Sciatic nerve (tissue), 2 donors: ENCODE measurements at places on chromosomes 4 and X. TPM values are rescaled to one million over a fixed set of nuclear protein-coding genes. Genes with fewer than 3 reads are reported as not detected.

DNA sequence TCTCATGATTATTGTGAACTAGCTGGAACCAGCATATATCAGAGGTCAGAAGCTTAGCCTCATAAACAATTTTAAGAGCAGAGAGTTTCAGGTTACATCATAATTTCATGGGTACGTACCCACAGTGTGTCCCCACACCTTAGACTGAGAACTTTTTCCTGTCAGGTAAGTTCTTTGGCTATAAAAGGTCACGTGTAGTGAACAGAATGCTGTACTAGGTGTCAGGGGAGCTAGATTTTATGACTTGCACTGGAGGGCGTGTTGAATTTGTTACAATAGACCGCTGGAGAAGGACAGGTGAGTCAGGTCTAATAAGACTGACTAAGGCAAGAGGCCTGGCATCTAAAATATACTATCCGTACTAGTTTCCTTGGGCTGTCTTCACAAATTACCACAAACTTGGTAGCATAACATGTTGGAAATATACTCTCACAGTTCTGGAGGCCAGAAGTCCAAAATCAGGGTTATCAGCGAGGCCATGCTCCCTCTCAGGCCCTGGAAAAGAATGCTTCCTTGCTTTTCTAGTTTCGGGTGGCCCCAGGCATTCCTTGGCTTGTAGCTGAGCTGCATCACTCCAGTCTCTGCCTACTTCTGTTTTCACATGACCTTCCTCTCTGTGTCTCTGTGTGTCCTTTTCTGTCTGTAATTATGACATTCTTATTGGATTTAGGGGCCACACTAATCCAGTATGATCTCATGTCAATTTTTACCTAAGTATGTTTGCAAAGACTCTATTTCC, 512.0 kb upstream of the NR3C2 start:
- DNase-seq, result no peak

The GTPBP6 gene
- 43.1 TPM for total RNA-seq

DNA sequence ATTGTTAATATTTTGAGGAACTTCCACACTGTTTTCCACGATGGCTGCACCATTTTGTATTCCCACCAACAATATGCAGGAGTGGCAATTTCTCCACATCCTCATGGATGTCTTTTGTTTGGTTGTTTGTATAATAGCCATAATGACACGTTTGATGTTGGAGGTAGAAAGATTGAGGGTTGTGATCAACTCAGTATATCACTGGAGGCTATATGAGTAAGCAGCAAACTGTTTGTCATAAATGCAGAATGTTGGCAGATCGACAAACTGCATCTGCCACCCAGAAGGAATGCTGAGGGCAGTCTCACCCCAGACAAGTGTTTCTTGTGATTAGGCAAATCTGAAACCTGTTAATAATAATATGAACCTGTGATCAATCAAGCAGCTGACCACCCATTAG, 243.9 kb upstream of the WDFY3 start:
- DNase-seq, result no peak

- no peak for DNase-seq
Measured at GRCh38 chr4:140281828-140282552, 91.5 kb upstream of the SCOC start.

DNA sequence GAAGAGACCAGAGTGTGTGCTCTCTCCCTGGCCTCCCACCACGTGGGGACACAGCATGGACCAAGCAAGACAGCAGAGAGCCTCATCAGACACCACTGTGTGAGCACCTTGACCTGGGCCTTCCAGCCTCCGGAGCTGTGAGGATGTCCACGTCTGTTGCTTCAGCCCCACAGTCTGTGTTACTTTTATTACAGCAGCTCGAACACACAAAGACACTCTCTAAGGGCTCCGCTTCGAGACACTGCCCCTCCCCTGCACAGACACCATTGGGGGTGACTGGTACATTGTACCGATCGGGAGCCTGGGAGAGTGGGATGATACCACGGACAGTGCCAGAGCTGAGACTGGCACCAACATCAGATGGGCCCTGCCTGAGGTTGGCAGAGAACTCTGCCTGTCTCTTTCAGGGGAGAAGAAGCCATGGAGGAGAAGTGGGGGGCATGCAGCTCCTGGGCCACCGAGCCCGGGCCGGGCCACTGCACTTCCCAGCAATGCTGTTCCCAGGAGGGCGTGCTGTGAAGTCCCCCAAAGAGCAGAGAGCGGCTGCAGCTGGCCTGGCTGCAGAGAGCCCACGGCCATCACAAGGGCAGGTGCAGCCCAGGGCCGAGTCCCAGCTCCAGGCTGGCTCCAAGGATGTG, 48.1 kb upstream of the HMX1 start:
- DNase-seq, result peak; percentile 47
